ENCODE measurements at places on chromosomes 12 and 14. TPM values are rescaled to one million over a fixed set of nuclear protein-coding genes. Genes with fewer than 3 reads are reported as not detected.

- no peak for DNase-seq
Observed at GRCh38 chr12:43060742-43061141, 471.2 kb upstream of the PRICKLE1 start.

- DNase-seq = no peak
Observed at GRCh38 chr12:4701395-4702190, 18.6 kb upstream of the GALNT8 start.

- DNase-seq = no peak
Observed at GRCh38 chr14:101449114-101449513, 112.2 kb upstream of the DIO3 start.

DNA sequence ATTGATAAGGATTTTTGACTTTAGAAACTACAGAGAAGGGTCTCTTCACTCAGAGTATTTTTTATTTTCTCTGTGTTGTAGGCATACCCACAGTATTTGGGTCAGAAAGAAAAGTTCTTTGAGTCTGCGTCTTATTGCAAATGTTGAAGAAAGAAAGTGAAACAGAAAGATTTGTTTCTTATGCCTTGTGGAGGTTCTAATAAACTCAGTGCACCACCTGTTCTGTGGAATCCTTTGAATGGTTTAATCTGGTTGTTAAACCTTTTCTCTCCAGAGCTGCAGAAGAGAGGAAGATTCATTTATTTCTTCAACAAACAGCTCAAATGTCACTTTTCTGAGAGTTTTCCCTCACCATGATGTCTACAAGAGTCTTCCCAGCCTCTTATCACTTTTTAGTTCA, 146.6 kb upstream of the PLEKHG7 start:
- no peak for DNase-seq

- no peak for DNase-seq
Observed at GRCh38 chr12:19630536-19630935, 191.2 kb downstream of the AEBP2 start.

DNA sequence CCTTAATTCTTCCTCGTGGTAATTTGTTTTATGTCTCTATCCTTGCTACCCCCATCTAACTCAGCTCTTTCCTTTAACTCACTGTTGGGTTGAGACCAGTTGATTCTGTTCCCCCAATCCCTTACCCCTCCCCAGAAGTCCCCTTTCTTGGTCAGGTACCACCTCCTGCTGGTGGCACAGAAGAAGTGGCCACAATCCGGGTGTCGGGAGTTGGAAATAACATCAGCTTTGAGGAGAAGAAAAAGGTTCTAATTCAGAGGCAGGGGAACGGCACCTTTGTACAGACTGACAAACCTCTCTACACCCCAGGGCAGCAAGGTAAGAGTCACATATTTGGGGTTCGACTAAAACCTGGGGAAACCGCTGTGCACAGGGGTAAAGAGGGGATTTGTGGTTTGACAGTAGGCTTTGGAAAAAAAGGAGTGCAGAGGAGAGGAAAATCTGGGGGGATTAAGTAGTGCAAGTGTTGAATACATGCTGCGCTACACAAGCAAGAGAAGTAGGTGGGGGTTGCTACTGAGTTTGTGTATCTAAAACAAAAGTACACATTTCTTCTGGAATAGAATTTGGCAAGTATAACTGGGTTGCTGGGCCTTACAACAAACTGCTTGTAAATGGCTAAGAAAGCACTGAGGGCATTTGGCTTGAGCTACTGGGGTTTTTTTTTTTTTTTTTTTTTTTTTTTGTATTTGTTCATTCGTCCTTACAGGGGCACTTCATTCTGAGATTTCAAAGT, 1.3 kb downstream of the A2ML1 start:
- DNase-seq = no peak

- DNase-seq = no peak
Observed at GRCh38 chr12:47819138-47819895, 386 bp downstream of the HDAC7 start.

Gene NPFF
- not detected for total RNA-seq

Gene LMNTD1
- total RNA-seq = not detected

Gene ENDOU
- total RNA-seq = not detected

Gene GARIN6
- total RNA-seq = not detected

Data from osteocyte (in vitro differentiated cells).